ENCODE measurements at places on chromosomes 12 and 14. TPM values are rescaled to one million over a fixed set of nuclear protein-coding genes. Genes with fewer than 3 reads are reported as not detected.
A peak's percentile ranks its signal among the peaks of the same experiment; 100 is the strongest.

DNA sequence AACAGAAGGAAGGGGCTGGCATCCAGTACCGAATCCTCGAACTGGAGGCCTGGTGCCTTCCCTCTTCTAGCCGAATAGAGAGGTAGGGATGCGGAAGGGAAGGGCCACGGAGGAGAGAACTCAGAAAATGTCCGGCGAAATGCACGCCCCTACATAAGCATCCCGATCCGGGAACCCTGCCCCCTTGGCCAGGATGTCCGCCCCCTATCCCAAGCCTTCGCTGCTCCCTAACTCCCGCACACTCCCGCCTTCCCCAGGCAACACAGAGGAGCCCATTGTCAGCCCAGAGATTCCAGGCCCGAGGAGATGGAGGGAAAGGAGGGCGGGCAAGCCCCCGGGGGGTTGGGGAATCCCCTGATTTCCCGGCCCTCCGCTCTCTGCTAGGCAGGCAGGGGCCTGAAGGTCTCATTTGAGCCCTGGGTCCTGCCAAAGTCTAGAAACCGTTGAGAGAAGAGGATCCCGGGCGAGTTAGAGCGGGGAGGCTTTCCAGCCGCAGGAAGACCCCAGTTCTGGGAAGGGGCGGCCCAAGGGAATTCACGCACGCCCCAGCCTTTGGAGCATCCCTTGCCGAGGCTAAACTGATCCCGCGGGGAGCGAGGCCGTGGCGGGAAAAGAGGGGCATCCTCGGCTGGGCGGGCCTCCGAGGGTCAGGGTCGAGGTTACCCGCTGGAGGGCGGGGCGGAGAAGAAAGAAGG, 569 bp upstream of the ARHGEF40 start:
- H3K4me1 ChIP-seq: peaks cover 44% of the 10 kb centered on the region
- peaks cover 32% of the 10 kb centered on the region for H3K27me3 ChIP-seq
- peak; percentile 64 for DNase-seq
- peaks cover 8% of the 10 kb centered on the region for H3K36me3 ChIP-seq
- H3K27ac ChIP-seq: peak overlapping the region; percentile 88

Gene KRT4
- polyA plus RNA-seq: 4.6 TPM

- DNase-seq: peak; percentile 92
- no peak overlapping the region for H3K4me3 ChIP-seq
- no peaks in the 10 kb centered on the region for H3K27me3 ChIP-seq
- H3K27ac ChIP-seq: peak overlapping the region; percentile 35
Observed at GRCh38 chr12:26523708-26524150, 309.3 kb downstream of the ITPR2 start.

DNA sequence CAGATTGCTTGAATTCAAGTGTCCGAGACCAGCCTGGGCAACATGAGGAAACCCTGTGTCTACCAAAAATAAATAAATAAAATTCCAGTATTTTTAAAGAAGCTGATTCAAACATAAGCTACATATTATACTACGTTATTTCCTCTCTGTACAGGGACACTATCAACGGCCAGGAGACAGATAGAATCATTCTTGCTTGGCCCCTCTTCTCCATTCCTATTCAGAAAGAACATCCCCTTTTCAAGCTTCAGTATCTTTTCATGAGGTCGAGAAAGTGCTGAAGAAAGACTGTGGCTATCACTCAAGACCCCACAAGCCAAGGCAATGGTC, 314 bp upstream of the DHRS7 start:
- DNase-seq: no peak
- H3K36me3 ChIP-seq: no peaks in the 10 kb centered on the region
- H3K4me1 ChIP-seq: no peaks in the 10 kb centered on the region

DNA sequence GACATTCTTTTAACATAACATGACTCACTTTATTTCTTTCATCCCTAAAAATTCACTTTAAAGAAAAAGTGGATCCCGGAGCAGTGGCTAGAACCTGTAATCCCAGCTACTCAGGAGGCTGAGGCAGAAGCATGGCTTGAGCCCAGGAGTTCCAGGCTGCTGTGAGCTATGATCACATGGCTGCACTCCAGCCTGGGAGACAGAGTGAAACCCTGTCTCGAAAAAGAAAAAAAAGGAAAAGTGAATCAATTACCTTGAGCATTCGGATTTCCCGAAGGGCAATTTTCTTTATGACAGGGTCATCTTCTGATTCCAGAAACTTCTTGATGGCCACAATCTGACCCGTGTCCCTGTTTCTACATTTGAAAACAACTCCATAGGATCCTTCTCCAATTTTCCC, 1.2 kb downstream of the CDKL1 start:
- H3K27ac ChIP-seq: peak overlapping the region; percentile 84
- DNase-seq: no peak
- H3K36me3 ChIP-seq: no peaks in the 10 kb centered on the region
- H3K4me1 ChIP-seq: no peaks in the 10 kb centered on the region
- H3K4me3 ChIP-seq: peak overlapping the region; percentile 50

DNA sequence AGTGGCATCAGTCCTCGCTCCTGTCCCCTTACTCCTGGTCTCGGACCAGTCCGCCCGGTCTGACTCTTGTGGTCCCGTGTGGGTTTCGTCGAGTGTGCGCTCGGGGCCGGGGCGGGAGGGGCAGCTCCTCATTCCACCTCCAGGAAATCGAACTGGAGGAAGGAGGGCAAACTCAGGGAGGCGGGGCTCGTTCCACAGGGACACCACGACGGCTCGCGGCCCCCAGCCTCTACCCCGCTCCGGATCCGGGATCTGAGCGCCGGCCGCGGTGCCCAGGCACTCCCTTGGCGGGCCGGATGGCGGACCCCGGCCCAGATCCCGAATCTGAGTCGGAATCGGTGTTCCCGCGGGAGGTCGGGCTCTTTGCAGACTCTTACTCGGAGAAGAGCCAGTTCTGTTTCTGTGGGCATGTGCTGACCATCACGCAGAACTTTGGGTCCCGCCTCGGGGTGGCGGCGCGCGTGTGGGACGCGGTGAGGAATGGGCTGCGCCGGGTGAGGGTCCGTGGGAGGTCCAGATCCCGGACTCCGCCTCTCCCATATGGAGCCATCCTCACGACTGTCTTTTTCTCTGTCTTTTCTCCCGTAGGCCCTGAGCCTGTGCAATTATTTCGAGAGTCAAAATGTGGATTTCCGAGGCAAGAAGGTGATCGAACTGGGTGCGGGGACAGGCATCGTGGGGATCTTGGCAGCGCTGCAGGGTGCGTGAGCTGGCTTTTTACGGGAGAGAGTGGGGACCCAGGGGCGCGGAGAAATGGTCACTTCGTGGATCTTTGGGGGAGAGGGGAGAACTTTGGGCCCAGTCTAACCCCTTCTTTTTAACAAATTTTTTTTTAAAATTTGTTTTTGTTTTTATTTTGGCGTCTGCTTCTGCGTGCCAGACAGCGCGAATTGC, at the start of gene EEF1AKMT3:
Gene EEF1AKMT3 (plus strand): TSS at position 186 of the 894 bp plus-strand sequence. CDS start 111 bp downstream, at position 297.
- peak within 1 kb of the TSS; percentile 92 for H3K27ac ChIP-seq
- H3K27me3 ChIP-seq: peaks cover 2% of the 10 kb centered on the region
- H3K4me1 ChIP-seq: peaks cover 5% of the 10 kb centered on the region
- H3K4me3 ChIP-seq: peak within 1 kb of the TSS; percentile 76

GRCh38 chr12:51922762-51923505, 15.6 kb downstream of the ACVRL1 start:
- no peak for DNase-seq
- no peak overlapping the region for H3K4me3 ChIP-seq
- peak overlapping the region; percentile 77 for H3K27ac ChIP-seq

Data from left lung (tissue), 14 donors.